ENCODE measurements at places on chromosomes 4 and X. TPM values are rescaled to one million over a fixed set of nuclear protein-coding genes. Genes with fewer than 3 reads are reported as not detected.

COX7B2 gene
- not detected for total RNA-seq

DDIT4L gene
- total RNA-seq: 3.2 TPM

SEC24B gene
- 26.6 TPM for total RNA-seq

CFAP47 gene
- total RNA-seq: not detected

TCEAL7 gene
- total RNA-seq: 17.1 TPM

ADH1C gene
- not detected for total RNA-seq

WAS gene
- not detected for total RNA-seq
